ENCODE measurements at places on chromosomes 6 and 20.
A peak's percentile ranks its signal among the peaks of the same experiment; 100 is the strongest.

DNA sequence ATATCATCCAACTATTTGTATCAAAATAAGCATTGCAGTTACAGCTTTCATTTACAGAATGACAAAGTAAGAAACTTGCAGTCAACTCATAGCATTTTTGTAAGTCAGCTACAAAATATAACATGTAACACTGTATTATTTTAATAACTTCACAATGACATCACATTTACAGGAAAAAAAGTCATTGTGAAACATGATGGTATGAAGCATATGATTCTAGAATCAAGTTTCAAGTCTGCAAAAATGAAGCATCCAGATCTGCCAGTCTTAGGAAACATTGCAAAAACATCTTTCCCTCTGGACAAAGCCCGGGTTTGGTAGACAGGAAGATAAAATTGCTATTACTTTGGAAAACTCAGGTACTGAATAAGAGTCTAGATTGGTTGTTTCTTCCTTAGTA, 263.9 kb upstream of the NT5E start:
- DNase-seq, result no peak

- DNase-seq, result no peak
Observed at GRCh38 chr6:19663479-19663878, 173.7 kb upstream of the ID4 start.

DNA sequence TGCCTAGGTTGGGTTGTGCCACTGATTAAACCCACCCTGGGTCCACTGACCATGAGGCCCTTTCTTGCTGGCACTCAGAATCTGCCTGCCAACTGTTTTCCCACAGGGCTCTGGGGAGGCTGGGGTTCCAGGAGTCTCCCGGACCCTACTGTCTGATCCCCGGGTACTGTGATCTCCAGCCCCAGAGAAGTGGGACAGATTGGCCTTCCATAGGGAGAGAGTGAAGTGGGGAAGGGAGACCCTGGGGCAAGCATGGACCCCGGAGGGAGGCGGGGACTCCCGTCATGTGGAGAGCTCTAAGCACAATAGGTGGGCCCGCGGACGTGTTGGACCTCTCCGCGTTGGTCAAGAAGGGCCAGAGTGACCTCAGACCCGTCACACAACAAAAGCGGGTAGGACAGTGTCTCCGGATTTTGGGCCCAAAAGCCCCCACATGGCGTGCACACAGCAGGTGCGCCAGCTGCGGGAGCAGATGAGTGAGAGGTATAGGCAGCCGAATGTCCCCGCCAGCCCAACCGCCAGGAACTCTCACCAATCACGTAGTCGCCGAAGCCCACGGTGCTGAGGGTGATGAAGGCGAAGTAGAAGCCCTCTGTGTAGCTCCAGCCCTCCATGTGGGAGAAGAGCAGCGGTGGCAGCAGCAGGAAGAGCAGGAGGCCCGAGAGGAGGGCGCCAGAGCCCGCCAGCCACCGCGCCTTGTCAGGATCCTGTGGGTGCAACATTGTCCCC, 10.6 kb downstream of the KCNK17 start:
- no peak for DNase-seq

DNA sequence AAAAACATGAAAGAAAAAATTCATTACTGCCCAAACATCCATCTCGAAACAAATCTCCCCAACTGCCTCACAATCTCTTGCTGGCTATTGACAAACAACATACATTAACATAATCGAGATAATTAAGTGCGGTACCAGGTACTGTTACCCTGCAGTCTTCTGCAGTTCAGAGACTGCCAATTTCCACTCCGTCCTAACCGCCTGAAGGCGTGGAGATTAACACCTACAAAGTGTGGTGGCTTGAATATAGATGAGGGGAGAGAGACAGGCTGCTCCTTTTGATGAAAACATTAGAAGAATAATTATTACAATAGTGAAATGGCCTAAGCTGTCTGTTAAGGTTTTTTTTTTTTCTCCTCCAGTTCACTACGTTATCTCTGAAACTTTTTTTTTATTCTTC, 258.9 kb upstream of the SOX4 start:
- no peak for DNase-seq

DNA sequence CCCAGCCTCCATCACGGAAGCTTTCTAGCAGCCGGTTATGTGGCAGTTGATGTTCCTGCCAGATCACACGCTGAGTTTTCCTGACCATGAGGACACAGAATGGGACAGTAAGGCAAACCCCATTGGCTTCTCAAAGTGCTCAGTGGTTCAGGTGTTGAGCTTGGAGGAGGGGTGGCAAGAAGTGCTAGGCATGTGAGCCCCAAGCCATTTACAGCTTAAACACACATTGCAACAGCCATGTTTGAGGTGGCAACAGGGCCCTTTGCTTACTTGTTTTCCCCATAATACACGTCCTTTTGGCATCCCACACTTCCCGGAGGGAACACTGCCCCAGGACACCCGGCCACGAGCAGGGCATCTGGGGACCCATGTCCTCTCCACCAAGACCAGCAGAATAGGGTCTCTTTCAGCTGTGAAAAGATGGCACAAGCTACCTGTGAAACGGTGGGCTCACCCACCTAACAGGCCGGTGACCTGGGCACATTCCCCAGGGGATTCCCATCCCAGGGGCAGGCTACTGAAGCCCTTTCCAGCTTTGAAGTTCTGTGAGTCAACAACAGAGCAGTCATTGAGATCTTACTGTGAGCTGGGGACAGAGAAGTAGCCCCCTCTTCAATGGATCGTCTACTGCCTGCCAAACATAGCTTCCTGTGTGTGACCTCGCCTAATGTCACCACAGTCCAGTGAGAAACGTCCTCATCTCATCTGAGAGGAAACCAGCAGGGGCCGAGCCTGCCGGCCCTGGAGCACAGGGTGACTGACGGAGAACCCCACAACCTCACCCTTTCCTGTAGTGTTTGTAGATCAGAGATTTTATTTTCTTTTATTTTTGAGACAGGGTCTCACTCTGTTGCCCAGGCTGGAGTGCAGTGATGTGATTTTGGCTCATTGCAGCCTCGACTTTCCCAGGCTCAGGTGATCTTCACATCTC, 4.0 kb upstream of the TLDC2 start:
- DNase-seq, result no peak

- no peak for DNase-seq
Observed at GRCh38 chr6:129331450-129332138, 378.4 kb downstream of the ARHGAP18 start.

- no peak for DNase-seq
Observed at GRCh38 chr6:41040940-41041536, 1.2 kb upstream of the TSPO2 start.

- DNase-seq, result no peak
Observed at GRCh38 chr20:1535420-1536175, 21.9 kb downstream of the SIRPD start.

DNA sequence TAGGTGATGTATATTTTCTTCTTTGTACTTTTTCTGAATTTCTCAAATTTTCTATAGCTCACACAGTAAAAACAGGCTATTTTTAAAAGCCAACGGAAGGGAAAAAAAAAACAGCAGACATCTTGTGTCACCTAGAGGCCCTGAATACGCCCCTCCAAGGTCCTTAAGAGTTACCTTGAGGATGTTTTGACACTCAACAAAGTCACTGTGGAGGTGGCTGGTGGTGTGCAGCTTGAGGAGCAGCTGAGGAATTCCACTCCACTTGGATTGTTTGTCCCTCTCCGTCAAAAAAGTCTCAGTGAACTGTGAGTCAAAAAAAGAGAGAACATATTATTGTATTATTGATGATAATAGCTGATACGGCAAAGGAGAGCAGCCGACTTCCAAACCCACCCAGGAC, 14.7 kb downstream of the TRPC4AP start:
- DNase-seq, result no peak

DNA sequence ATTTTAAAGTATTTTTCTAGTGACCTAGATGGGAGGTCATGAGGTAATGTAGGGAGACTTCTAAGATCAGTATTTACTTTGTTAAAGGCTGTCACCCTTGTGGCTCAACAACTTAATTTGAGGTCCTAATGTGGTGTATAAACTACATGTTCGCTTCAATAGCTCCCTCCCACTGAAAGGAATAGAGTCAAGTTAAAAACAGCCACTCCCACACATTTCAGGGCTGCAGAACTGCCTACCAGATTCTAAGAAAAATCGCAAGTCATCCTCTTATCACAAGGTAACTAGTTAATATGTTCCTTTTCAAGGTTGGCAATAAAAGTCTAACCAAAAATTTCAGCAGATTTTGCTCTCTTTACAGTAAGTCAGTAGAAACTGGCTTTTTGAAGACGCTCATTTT, 15.1 kb downstream of the GSTA1 start:
- no peak for DNase-seq

DNA sequence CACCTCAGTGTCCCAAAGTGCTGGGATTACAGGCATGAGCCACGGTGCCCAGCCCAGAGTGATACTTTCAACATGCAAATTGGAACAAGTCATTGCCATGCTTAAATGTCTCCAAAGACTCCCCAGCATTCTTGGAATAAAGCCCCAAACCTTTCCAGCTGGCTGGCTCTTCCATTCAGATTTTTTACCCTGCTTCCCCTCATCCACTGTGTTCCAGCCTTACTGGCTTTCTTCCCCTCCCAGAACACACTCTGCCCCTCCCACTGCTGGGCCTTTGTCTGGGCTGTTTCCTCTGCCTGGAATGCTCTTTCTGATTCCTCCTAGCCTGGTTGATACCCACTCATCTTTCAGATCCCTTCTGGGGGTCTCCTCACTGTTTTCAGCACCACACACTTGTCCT, 40.1 kb upstream of the NNAT start:
- no peak for DNase-seq

- DNase-seq, result no peak
Observed at GRCh38 chr6:25623065-25623464, 28.9 kb upstream of the SCGN start.

GRCh38 chr6:43724914-43725642, 37.5 kb upstream of the MRPS18A start:
- DNase-seq, result no peak

- DNase-seq, result no peak
Observed at GRCh38 chr6:169866140-169866534, 114.7 kb downstream of the ERMARD start.

DNA sequence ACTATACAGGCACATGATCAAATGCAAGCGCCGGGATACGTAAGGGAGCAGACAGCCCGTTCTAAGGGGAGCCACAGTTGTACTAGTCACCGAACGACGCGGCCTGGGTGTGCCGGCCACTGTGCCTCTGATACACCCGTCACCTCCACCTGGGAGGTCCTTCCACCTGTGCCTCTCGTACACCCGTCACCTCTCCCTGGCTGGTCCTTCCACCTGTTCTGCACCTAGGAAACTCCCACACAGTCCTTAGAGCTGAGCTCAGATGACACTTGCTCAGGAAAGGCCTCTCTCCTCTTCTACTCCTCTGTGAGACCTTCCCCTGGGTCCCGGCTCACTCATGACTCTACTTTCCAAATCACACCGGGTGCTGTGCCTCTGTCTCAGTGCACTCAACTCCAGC, 245.0 kb downstream of the TTLL2 start:
- DNase-seq, result peak; percentile 9

DNA sequence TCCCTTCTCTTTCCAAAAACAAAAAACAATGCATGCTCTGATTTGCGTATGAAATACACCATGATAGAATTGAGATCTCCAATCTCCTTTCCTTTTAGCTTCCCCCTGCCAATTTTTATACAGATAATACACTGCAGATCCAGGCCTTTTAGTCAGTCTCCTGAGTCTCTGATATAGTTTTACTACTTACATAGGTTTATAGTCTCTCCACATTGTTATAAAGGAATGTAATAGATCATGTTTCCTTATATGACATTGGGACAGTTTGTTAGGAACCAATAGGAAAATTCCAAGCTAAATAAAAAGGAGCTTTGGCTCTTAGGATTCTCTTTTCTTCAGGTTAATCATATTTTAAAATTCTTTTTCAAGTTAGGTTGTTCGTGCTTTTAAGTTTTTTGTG, 36.5 kb downstream of the TBPL1 start:
- DNase-seq, result no peak

DNA sequence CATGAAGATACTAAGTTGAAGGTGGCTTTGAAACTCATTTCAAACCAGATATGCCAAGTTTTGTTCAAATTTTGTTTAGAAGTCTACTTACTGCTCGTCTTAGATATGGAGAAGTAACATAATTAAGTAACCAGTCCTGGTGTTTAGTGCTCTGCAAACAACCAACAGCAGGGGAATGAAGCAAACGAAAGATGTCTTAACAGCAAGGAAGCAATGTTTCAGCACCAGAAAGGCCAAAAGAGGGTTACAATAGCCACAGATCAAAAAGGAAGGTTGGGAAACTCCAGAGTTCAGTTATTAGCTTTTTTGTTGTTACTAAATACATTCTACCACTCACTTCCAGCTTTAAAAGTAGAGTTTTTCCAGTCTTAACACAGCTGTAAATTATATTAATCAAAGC, 45.1 kb downstream of the LHFPL5 start:
- no peak for DNase-seq

- DNase-seq, result no peak
Observed at GRCh38 chr6:162497389-162497788, 230.2 kb downstream of the PRKN start.

GRCh38 chr6:2839982-2840748, 1.5 kb downstream of the SERPINB1 start:
- DNase-seq, result no peak

DNA sequence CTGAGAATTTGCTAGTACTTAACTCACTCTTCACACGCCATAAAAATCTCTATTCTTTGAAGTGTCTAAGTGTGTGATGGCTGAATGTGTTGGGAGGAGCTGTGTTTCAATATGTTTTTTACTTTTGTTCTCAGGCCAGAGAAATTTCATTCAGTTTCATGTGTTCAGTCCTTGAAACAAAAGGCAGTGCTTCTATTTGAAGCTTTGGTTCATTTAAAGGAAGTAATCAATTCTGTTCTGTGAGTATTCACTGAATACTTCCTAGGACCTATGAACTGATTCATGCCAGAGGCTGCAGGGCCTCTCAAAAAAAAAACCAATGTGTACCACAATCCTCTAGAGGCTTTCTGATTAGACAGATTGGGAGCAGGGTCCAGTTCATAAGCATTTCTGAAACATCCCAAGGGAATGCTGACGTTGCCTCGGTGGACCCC, 12.4 kb upstream of the F13A1 start:
- no peak for DNase-seq

- DNase-seq, result no peak
Observed at GRCh38 chr20:62293111-62293784, 9.5 kb upstream of the ADRM1 start.

DNA sequence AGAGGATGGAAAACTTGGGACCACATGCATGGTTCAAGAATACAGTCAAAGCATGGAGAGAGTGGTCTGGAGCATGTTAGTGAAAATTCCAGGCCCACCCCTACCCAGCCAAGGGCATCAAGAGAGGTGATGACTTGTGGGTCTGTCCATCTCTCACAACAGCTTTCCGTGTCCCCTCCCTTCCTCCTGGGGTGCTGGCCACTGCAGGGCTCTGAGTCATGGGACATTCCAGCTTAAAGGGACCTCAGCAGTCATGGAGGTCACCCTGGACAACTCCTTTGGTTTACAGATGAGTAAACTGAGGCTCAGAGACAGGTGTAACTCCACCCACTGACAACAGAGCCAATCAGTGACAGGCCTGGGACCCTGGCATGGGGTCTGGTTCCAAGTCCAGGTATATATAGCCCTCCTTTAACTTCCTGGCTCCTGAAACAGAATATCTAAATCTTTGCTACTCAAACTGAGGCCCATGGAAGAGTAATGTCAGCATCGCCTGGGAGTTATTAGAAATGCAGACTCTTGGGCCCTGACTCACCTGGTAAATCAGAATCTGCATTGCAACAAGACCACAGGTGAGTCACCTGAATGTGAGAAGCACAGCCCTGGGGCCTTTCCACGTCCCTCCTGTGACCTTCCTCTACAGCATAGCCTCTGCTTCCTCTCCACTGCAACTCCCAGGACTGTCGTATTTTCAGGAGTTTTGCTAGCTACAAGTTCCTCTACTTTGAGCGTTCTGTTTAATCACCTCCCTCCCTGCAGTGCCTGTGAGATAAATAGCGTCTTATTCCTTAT, 170.2 kb downstream of the ZDHHC14 start:
- DNase-seq, result no peak
